ENCODE measurements at places on chromosomes 16 and 17. TPM values are rescaled to one million over a fixed set of nuclear protein-coding genes. Genes with fewer than 3 reads are reported as not detected.

- DNase-seq, result peak; percentile 47
Observed at GRCh38 chr16:28011971-28012445, 51.5 kb downstream of the GSG1L start.

DNA sequence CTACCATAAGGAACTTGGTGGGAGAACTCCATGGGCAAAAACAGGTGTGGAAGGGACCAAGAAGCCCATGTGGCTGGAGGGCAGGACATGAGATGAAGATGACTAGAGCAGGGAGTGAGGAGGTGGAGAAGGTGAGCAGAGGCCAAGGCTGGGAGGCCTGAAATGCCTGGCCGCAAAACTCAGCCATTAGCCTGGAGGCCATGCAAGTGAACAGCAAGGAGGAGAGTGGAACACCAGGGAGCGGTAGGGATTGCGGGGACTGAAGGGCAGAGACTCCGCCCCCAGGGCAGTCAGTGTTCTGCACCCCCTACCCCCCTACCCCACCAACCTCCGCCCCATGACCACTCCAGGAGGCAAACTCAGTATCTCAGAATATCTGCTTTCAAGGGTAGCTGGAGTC is 17.0 kb downstream of the BCL7C start:
- DNase-seq, result peak; percentile 21

DNA sequence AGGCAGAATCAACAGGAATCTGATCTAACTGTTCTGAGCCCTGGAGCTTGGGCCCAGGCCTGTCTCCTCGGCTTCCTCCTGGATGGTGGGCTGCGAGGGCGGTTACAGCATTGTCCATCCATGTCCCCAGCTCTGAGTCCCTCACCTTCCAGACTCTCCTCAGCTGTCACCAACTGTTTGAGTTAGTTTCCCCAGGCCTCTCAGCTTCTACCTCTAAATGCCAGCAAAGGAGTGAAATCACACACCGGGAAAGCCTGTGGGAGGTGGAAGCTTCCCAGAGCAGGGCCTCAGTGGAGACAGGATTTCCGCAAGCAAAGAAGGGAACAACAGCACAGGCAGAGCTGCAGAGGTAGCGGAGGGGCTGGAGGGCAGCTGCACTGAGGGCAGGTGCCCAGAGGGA is 9.4 kb upstream of the PRPSAP2 start:
- DNase-seq, result no peak

The SOST gene
- total RNA-seq, result not detected

GRCh38 chr17:6456914-6457687 is 12.8 kb downstream of the PIMREG start:
- peak; percentile 87 for DNase-seq

DNA sequence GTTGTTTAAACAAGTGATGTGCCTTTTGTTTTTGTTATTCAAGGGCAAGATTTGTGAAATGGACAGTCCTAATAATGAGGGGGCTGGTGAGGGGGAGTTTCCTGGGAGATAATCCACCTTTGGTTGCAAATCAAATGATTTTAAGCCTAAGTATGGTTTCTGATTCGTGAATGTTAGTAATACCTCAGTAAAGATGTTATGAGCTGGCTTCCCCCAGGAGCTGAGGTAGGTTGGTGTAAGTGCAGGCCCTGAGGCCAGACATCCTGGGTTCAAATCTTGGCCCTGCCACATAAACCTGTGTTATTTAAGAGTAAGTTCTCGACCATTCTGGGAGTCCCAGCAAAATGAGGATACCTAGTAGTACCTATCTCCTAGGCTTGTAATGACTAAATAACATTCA is 1.5 kb downstream of the SNX29 start:
- DNase-seq, result peak; percentile 36

- DNase-seq, result no peak
Observed at GRCh38 chr16:88770461-88771293, 14.3 kb downstream of the PIEZO1 start.

DNA sequence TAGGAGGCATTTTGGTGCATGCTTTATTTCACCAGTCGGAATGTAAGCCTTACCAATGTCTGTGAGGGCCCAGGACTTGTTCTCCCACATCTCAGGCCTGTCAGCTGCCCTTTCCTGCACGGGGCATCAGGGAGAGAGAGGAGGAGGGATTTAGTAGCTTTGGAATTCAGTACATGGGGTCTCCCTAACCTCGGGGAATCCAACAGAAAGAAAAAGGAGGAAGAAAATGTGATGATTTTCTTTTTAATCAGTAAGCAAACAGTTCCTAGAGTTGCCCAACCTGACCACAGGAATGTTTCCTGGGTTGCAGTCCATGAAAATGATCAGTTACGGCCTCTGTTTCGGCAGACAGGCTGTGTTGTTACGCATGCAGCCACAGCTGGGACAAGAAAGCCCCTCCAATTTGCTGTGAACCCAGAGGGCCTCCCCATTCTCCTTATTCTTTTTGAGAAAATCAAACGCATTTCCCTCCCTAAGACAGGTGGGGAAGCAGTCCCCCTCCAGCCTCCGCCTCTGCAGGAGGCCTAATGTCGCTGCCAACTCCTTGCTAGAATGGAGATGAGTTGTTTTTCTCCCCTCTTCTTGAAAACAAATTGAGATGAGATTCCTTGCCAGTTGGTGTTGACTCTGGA is 53.1 kb upstream of the TANGO6 start:
- DNase-seq, result peak; percentile 78

DNA sequence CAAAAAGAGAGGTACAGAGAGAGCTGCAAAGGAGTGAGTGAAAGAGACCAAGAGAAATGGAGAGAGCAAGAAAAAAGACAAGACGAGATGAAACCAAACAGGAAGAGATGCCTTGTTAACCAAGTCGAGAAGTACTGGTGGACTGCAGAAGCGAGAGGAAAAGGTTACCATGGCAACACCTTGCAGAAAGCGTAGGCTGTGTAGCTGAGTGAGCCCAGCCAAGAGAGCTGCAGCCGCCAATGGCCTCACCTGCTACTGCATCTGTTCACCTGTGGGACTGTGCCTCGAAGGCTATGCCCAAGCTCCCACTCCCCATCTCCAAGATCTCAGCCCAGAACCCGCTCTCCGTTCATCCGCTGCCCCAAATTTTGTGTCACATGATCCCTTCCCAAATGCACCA is 161.3 kb downstream of the SLC39A11 start:
- no peak for DNase-seq

GRCh38 chr17:13518261-13519000 is 83.3 kb downstream of the HS3ST3A1 start:
- peak; percentile 33 for DNase-seq

- DNase-seq, result no peak
Observed at GRCh38 chr16:21602785-21603184, 3.4 kb downstream of the METTL9 start.

DNA sequence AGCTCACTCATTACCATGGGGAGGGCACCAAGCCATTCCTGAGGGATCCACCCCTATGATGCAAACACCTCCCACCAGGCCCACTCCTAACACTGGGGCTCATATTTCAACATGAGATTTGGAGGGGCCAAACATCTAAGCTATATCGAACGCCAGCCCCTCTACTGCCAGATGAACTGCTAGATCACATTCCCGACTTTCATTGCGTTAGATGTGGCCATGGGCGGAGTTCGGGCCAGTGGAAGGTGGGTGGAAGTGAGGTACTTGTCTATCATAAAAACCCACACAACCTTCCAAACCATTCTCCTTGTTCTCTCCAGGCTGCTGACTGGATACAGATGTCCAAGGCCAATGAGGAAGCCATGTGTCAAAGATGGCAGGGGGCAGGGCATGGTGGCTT is 27.0 kb upstream of the ANKRD40CL start:
- no peak for DNase-seq

DNA sequence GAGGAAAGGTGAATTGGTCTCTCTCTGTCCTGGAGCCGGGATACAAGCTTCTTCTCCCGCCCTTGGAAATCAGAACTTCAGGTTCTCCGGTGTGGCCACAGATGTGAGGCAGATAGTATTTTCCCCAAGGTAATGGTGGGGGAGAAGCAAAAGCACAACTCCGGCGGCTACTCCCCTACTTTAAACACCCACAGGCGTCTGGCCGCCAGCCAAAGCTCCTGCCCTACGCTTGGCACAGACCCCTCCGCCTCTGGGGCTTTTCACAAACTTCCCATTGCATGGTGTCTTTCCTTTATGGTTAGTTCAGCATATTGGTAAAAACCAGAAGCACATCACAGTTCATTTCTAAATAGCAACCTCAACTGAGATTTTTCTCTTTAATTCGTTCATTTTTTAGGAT is 39.4 kb upstream of the B4GALNT2 start:
- no peak for DNase-seq

GRCh38 chr17:58402047-58402446 is 15.3 kb downstream of the RNF43 start:
- DNase-seq, result peak; percentile 55

The KRTAP2-3 gene
- 13.4 TPM for total RNA-seq

DNA sequence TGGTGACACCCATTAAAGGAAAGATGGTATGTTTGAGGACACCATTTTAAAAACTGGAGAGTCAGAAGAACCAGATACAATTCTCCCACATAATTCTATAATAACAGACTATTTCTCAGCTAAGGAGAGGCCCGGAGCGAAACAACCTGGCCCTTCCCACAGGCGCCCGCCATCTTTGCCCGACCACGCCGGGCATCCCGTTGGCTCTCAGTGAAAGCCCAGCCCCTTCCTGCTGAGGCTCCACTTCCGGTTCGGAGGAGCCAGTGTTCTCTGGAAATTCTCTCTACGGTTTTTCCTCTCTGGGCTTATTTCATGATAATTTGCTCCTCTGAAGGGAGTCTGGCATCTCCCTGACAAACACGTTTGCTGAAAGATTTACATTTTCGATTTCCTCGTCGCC is 175.7 kb downstream of the AXIN2 start:
- DNase-seq, result no peak

DNA sequence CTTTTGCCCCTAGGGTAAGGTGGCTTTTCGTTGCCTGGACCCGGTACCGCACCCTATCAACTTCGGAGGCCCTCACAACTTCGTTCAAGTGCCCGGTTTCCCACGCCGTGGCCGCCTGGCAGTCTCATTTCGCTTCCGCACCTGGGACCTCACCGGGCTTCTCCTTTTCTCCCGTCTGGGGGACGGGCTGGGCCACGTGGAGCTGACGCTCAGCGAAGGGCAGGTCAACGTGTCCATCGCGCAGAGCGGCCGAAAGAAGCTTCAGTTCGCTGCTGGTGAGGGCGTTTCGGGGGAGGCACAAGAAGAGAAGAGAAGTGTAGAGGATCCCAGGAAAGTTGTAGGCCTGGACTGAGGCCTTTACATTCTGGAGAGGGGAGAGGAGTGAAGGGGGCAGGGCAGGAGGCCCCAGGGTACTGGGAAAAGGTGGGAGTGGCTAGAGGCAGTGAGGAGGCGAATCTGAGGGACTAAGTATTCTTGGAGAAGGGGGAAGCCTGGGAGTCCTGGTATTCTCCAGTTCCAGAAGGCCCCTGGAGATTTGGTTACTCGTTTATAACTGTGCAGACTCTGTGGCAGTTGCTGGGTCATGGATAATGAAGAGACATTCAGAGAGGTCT is 5.5 kb downstream of the CNTNAP1 start:
- no peak for DNase-seq

The PMFBP1 gene
- total RNA-seq, result not detected

- no peak for DNase-seq
Observed at GRCh38 chr17:74424117-74424516, 7.8 kb upstream of the GPRC5C start.

DNA sequence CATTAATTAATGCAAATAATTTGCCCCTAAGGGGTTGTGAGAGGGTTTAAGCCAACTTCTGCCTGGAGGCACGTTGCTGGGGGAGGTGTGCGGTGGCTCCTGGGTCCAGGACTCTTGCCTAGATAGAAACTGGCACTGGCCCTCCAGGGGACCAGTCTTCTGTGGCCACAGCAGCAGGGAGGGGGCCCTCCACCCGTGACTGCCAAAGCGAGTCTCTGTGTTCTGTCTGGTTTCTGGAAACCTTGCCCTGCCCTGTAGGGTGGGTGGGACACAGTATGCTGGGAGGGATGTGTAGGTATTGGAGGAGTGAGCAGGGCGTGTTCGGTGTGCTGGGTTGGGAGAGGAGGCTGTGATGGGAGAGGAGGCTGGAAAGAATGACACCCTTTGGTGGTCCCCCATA is 78.8 kb downstream of the TBC1D16 start:
- no peak for DNase-seq

DNA sequence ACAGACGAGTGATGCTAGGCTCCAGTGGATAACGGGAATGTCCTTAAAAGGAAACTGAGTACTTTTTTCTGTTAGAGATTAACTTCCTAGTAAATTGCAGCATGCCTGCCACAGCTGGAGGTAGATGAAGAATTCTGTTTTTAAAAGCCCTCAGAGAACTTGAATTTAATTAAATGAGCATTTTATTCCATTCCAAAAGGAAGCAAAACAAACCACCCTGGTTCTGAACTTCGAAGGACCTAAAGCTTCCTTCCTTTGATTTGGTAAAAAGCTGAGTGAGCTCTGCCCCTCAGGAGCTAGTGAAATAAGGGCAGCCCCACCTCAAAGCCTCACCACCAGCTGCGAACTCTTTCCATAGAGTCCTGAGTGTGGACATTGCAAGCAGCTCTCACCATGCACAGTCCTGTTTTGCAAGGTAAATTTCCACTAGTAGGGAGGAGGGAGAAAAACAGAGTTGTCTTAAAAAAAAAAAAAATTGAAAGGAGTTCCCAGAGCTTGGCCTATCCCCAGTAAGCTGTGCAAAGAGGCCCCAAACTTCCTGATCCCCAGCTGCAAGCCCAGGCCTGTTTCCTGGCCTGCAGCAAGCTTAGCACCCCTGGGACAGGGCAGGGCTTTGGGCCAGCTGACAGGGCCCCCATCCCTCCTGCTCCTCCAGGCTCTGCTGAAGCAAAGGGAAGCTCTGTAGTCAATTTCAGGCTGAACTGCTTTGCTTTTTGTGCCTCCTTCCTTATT is 11.2 kb downstream of the CHD9NB start:
- no peak for DNase-seq

GRCh38 chr17:80163336-80163735 is 6.5 kb upstream of the CARD14 start:
- no peak for DNase-seq

The ATP6V0C gene
- 44.9 TPM for total RNA-seq

- DNase-seq, result peak; percentile 23
Observed at GRCh38 chr16:53704445-53704813, 473 bp downstream of the FTO start.

- no peak for DNase-seq
Observed at GRCh38 chr17:44965481-44966234, 2.4 kb downstream of the C1QL1 start.

DNA sequence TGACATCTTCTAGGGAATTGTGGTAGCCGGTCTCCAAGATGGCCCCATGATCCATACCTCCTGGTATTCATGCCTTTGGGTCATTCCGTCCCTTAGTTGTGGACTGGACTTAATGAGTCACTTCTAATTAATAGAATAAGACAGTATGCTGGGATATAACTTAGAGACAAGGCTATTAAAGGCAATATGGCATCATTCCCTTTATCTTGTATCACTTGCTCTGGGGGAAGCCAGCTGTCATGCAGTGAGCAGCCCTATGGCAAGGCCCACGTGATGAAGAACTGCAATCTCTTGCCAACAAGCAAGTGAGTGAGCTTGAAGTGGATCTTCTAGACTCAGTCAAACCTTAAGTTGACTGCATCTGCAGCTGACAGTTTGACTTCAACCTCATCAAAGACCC is 97.8 kb upstream of the MED13 start:
- DNase-seq, result no peak
